ENCODE measurements at places on chromosomes 16 and 17.
A peak's percentile ranks its signal among the peaks of the same experiment; 100 is the strongest.

GRCh38 chr17:78855561-78856165 lies 15.0 kb upstream of the USP36 start:
- no peak for DNase-seq

- DNase-seq, result peak; percentile 26
Measured at GRCh38 chr16:15041271-15042004, 14.4 kb downstream of the NTAN1 start.

DNA sequence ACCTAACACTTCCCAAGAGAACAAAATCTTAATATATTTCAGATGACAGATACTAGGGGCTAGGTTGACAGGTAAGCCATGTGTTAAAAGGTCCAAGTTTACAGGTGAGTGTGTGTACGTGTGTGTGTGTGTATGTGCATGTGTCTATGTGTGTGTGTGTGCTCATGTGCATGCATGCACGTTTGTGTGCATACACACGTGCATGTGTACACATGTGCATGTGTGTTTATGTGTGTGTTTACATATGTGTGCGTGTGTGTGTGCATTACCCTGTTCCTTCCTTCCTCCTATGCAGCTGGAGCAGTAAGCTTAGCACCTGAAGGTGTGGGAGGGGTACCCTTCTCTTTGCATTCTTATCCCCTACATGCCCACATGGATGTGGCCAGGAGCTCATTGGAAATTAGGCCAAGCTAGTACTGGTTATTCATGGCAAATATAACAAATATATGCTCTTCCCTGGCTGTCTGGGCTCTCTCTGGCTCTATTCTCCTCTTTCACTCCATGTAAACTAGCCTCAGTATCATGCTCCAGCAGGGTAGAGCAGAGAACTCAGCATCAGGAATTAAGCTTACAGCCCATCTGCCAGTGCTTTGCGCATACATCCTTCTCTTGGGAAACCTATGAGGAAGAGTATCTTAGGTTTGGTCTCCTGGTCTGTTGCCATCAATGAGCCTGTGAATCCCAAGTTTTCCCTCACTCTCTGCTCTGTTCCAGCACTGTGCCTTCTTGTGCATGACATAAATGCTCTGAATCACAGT lies 258.0 kb upstream of the MYOCD start:
- DNase-seq, result no peak

DNA sequence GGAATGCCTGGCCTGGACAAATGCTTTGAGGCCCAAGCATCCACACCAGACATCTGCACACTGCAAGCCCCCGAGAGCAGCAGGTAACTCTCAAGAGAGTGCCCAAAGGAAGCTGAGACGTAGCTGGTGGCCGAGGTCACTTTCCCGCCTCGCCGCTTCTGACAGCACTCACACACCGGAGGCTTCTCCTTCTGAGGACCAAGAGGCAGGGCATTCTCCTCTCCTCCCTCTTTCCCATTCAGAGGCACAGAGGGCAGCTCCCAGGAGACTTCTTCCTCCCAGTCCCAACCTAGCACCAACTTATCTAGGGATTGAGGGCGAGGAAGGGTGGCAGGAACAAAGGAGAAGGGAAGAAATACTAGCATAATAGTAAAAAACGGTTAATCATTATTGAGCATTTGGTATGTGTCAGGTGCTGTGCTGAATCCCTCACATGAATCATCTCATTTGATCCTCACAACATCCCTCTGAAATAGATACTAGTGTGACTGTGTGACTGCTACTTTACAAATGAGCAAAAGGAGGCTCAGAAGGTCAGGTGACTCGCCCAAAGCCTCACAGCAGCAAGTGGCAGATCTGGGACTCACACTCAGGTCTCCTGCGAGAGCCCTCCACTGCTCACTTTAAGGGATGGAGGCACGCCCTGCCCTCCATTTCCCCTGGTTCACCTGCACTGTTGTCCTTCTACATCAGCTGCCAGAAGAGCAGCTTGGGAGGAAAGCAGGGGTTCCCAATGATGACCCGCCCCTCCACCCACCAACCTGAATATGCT lies 41.8 kb downstream of the MYO18A start:
- no peak for DNase-seq

GRCh38 chr16:21526923-21527807 lies 72.2 kb upstream of the METTL9 start:
- DNase-seq, result no peak

DNA sequence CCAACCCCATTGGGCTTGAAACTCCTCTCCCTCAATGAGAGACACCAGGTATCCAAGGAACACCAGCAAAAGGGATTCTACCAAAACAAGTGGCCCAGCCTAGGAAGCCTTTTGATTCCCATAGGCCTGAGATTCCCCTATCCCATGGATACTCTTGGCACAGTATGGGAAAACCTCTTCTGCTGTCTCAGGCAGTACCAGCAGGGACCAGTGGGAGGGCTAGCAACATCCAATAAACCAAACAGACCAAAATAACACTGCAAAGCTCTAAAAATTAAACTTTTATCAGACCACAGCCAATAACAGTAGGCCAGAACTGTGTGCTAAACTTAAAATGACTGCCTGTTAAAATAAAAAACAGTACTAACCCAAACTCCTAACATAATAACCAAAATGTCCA lies 153.9 kb upstream of the CES5A start:
- no peak for DNase-seq

DNA sequence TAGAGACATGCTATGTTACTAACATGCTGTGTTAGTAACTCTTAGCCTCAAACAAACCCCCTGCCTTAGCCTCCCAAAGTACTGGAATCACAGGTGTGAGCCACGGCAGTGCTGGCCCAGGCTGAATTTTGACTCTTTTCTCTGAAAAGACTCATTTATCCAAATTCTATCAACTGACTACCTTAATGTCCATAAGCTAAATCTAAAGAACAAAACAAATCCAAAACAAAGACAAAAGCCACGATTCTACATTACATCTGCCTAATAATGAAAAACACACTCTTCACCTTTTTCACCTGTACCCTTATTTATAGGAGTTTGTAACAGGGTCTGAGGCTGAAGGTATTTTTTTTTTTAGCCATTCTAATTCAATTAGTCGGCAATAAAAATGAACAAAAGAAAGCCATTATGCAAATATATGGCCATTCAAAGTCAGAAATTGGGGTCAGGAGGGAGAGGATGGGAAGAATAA lies 432.5 kb downstream of the RBFOX1 start:
- DNase-seq, result no peak

- DNase-seq, result no peak
Measured at GRCh38 chr17:45855691-45856336, 11.1 kb downstream of the SPPL2C start.

DNA sequence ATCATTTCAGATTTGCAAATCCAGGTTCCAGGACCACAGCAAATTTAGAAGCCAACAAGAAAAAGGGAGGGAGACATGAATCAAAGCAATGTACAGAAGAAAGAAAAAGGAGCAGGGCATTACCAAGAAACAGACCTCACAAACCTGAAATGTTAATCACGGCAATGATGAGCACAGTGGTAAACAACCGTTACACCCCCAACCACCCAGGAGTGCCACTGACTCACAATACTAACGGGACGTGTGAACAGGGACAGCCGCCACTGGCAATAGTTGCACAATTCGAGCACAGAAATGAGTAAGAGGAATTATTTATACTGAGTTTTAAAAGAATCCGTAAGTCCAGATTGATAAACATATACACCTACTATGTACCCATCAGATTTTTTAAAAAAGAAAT lies 13.8 kb downstream of the USP22 start:
- DNase-seq, result peak; percentile 81

- no peak for DNase-seq
Measured at GRCh38 chr16:49108611-49109010, 173.0 kb downstream of the CBLN1 start.

DNA sequence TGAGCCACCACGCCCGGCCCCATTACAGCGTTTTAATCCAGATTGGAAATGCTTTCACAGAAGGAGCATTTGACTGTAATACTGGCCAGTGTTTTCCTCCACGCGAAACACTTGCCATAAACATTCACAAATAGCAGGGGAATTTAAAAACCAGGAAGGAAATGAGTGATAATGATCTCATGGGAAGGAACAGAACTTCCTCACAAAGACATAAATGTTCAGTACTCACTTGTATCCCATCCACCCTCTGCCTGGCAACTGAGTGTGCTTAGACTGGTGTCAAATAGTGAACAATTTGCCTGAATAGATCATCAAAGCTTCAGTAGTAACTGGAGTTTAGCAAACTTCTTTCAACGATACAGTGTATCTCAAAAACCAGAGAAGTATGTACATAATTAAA lies 54.1 kb downstream of the PSMD12 start:
- no peak for DNase-seq

DNA sequence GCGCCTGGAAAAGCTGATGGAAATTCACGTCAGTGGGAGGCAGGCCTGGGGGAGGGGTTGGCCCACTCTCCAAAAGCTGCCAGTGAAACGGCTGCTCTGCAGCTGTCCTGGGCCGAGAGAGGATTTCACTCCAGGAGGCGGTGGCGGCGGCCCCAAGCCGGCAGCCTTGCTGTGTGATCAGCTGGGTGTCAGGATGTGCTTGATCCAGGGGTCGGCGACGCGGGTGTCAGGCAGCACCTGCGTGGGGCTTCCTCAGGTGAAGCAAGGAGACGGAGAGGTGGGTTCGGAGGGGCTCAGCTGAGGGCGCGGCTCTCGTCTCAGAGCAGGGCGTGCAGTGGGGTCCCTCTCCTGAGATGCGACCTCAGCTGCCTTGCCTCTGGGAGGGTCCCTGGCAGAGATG lies 7.0 kb downstream of the CBFA2T3 start:
- no peak for DNase-seq

GRCh38 chr17:2965621-2966595 lies 97.5 kb downstream of the OR1D5 start:
- peak; percentile 70 for DNase-seq

DNA sequence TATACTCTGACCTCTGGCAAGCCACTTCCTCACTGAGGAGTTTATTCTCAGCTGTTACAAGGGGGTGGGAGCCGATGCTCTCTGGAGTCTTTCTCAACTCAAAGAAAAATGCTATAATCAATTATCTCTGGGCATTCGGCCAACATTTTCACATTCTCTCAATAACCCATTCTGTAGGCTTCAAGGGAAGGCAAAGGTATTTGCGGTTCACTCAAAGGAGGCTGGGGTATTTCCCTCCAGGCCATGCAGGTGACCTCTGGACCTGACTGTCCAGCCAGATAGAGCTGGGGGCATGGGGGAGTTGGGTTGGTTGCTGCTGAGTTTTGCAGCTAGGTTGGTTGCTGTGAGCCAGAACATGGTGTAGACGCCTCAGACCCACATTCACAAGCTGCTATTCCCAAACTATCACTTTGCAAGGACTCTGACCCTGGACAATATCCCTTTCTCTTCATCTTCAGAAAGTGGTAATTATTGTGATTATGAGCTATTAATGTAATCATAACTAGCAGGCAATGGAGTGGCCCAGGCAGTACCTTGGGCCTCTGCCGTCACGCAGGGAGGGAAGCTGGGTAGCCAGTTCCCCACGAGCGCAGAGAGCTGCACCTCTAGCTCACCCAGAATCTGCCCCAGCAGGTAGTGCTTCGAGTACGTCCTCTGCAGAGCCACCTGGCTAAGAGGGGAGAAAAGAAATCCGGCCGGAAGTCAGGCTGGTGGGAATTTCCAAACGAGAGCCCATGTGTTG lies 42.1 kb downstream of the AIPL1 start:
- DNase-seq, result no peak

- DNase-seq, result peak; percentile 97
Measured at GRCh38 chr16:56607109-56607618, 1.2 kb upstream of the MT2A start.

GRCh38 chr17:4891411-4892410 lies 7.6 kb upstream of the C17orf107 start:
- no peak for DNase-seq

DNA sequence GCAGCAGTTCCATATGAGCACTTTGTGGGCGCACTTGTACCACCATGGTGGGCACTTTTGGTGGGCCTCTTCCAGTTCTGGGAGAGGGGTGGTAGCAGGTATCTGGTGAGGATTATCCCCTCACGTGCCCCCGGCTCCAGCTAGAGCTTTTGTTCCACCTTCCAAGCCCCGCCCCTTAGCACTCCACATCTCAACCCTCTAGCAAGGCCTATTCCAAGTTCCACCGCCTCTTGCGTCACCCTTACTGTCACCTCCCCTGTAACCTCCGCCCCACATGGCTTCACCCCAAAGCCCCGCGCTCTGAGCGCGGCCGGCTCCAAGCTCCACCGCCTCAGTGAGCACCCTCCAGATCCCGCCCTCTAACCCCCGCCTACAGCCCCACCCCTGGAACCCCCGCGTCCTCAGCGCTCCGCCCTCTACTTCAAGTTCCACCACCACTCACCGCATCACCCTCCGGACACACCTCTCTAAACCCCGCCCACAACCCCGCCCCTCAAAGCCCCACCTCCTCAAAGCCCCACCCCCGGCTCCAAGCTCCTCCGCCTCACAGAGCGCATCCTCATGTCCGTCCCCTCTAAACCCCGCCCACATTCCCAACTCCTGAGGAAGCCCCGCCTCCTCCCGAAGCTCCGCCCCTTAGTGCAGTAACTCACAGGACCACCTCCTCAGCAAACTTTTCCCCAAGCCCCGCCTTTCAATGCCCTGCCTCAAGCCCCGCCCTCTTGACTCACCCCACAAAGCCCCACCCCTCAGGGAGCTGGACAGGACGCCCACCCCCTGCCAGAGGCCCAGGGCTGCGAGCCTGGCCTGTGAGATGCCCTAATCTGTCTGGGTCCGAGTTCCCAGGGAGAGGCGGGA lies 11.1 kb downstream of the SCN4A start:
- DNase-seq, result peak; percentile 63

- DNase-seq, result no peak
Measured at GRCh38 chr17:75914643-75915267, 10.1 kb upstream of the MRPL38 start.

DNA sequence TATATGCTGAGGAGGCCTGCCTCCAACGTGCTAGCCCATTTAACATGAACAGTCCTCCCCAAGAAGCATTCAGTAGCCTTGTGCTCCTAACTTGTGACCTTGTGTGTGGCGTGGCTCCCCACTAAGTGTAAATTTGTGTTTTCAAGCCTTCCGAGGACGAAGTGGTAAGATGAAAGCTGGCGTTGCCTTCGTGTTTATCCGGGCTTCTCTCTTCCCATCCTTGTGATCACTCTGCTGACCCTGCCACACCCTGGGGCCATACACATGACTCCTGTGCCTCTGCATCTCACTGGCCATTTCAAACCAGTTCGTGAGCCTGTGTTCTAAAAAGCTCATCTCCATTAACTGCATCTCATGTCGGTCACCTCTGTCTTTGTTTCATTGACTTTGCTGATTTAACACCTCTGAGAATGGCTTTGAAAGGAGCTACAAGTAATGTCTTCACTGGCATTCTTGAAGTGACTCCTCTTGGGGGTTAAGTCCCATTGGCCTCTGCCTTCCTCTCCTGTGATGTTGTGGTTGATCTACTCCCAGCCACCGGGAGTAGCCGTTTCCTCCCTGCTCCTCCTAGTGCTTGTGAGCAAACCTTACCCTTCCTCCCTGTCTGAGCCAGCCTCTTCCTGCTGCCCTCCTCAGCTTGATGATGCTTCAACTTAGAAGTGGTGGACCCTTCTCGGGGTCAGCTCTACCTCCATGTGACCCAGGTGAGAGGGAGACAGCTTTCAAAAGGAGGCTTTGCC lies 27.4 kb upstream of the NAGLU start:
- no peak for DNase-seq

GRCh38 chr16:12661656-12662172 lies 142.0 kb downstream of the CPPED1 start:
- no peak for DNase-seq

- peak; percentile 73 for DNase-seq
Measured at GRCh38 chr16:11836650-11837244, 14.6 kb downstream of the RSL1D1 start.

All from brain microvascular endothelial cell (primary cell).